ENCODE measurements at places on chromosomes 7 and 10. TPM values are rescaled to one million over a fixed set of nuclear protein-coding genes. Genes with fewer than 3 reads are reported as not detected.

CBLL1 gene
- total RNA-seq = 36.9 TPM

CADPS2 gene
- 15.3 TPM for total RNA-seq

AZGP1 gene
- 92.5 TPM for total RNA-seq

GGCT gene
- 33.6 TPM for total RNA-seq

STEAP4 gene
- total RNA-seq = 318 TPM

OR6B1 gene
- not detected for total RNA-seq

CREB5 gene
- 27.9 TPM for total RNA-seq

LBX1 gene
- not detected for total RNA-seq

CFAP43 gene
- 0.84 TPM for total RNA-seq

NPTX2 gene
- total RNA-seq = 14.9 TPM

CCL24 gene
- total RNA-seq = 10.8 TPM

FFAR4 gene
- total RNA-seq = 6.7 TPM

ELN gene
- total RNA-seq = 61.2 TPM

CLDN4 gene
- 0.60 TPM for total RNA-seq

FLNC gene
- 140 TPM for total RNA-seq

SPDYE11 gene
- total RNA-seq = not detected

CALHM1 gene
- total RNA-seq = not detected

LRMDA gene
- total RNA-seq = 14.9 TPM

UMAD1 gene
- total RNA-seq = 13.2 TPM

TMEM196 gene
- total RNA-seq = not detected

CCDC3 gene
- total RNA-seq = 23.5 TPM

SDK1 gene
- 14.7 TPM for total RNA-seq

PPP1R9A gene
- total RNA-seq = 13.0 TPM

OR13A1 gene
- total RNA-seq = not detected

ZNF488 gene
- not detected for total RNA-seq

TAS2R3 gene
- total RNA-seq = 0.65 TPM

OPALIN gene
- not detected for total RNA-seq

VIPR2 gene
- 12.0 TPM for total RNA-seq

PRSS37 gene
- not detected for total RNA-seq

JMJD1C gene
- total RNA-seq = 179 TPM

GIMAP1 gene
- 2.1 TPM for total RNA-seq

C10orf143 gene
- 2.6 TPM for total RNA-seq

SPDYE8 gene
- total RNA-seq = not detected
